ENCODE measurements at places on chromosomes 13 and 19. TPM values are rescaled to one million over a fixed set of nuclear protein-coding genes. Genes with fewer than 3 reads are reported as not detected.

STOML3 gene
- total RNA-seq: 4.1 TPM

ZFP14 gene
- 10.4 TPM for total RNA-seq

MEDAG gene
- total RNA-seq: 61.2 TPM

DNA sequence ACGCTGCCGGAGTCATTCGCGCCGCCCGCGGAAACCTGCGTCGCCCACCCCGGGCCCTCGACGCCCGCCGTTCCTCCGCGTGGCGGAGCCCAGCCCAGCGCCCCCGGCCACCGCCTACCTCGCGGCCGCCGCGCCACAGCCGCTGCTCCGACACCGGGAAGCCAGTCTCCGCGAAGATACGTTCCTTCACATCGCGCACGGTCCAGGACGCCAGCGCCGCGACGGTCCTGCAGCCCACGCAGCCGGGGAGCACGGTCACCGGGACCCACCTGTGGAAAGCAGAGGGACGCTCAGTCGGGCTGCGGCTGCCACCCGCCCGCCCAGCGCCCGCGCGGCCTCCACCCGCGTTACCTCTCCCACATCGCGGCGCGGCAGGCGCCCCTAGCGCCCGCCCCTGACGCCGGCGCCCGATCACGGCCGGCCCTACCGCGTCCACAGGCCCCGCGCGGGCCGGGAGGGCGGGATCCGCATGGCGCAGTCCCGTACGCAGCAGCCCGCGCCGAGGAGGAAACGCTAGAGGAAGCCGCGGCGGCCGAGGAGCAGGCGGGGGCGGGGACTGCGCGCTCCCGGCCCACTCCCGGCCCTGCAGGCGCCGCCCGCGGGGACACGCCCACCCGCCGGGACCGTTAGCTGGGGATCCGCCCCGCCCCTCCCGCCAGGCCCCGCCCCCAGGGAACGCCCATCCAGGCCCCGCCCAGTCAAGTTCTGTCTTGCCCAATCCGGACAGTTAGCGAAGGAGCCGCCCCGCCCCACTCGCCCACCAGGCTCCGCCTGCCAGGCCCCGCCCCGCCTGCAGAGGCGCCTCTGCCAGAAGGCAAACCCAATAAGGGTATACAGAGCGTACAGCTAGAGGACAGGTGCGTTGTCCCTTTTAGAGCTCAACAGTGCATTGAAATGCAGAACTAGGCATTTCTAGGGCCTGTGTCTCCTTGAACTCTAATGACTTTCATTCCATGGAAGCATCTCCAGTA lies 58.2 kb downstream of the SACS start:
- peak; percentile 93 for DNase-seq

DNA sequence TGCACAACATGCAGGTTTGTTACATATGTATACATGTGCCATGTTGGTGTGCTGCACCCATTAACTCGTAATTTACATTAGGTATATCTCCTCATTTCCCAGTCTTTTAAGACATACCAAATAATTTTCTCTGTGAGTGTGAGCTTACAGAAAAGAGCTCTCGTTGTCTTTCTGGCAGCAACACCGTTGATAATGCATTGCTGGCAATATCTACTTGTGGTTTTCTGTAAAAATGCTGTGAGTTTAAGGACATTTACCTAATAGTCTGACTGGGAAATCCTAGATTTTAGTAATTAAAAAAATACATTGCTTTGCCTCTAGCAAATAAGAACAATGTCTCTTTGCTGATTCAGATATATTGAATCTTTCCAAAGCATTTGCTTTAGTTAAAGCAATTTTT lies 8.4 kb downstream of the IGFL3 start:
- DNase-seq: no peak

DNA sequence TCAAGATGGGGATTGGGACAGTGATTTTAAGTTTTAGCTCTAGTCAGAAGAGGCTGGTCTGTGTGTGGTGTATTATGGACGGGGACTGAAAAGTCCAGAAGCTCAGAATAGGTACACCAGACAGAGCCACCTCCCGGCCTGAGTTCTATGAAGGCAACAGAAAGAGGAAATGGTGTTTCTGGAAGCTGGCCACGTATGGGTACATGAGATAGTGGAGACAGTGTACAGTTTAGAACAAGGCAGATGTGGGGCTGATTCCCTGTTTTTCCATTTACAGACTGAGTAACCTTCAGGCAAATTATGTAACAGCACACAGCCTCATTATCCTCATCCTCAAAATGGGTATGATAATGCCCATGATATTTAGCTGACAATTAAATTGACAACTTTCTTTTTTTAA lies 1.3 kb downstream of the ZNF175 start:
- no peak for DNase-seq

- DNase-seq: peak; percentile 50
Observed at GRCh38 chr13:28716511-28716910, 2.3 kb downstream of the SLC46A3 start.

DNA sequence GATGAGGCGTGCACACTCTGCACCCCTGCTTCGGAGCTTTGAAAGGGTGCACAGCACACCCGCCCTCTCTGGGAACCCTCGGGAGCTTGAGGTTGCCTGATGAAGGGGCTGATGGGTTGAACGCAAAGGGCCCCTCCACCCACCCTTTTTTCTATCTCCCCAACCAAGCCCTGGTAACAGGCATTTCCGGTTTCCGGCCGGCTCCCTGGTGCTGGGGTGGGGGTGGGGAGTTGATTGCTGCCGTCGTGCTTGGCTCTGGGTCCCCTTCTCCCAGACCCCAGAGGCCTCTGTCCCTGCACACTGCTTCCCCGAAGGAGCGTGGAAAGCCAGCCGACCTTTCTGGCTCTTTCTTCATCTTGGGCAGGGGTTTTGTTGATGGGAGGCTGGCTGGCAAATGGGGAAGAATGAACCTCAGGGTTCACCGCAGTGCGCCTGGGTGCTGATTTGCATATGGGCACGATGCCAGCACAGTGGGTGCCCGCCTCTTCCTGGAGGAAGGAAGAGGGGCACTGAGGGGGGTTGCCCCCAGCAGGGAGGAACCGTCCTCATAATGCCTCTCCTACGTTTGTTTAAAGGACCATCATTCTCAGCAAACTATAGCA lies 29.1 kb downstream of the VAV1 start:
- peak; percentile 57 for DNase-seq

GRCh38 chr13:96308568-96308967 lies 218.7 kb downstream of the HS6ST3 start:
- no peak for DNase-seq

- DNase-seq: no peak
Observed at GRCh38 chr13:110259651-110260050, 47.3 kb downstream of the COL4A1 start.

GRCh38 chr13:76837801-76838200 lies 48.4 kb downstream of the KCTD12 start:
- peak; percentile 88 for DNase-seq

GRCh38 chr13:109790942-109791605 lies 4.7 kb upstream of the IRS2 start:
- DNase-seq: peak; percentile 38

GRCh38 chr19:18452386-18452785 lies 14.5 kb upstream of the ISYNA1 start:
- DNase-seq: no peak

DNA sequence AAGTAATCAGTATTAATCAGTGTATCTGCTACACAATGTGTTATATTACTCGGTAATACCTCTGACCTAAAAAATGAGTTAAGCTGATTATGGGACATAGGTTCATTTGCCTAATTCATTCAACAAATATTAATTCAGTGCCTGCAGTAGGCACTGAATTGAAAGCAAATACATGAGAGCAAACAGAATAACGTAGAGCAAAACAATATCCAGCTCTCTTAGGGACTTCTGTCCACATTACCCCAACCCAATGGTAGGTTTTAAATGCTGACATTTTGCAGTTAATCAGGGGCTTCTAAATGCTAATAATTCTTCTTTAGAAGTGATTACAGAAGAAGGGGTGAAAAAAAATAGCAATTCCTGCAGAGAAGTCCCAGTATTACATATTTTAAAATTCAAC lies 4.9 kb downstream of the RCBTB2 start:
- DNase-seq: no peak

DNA sequence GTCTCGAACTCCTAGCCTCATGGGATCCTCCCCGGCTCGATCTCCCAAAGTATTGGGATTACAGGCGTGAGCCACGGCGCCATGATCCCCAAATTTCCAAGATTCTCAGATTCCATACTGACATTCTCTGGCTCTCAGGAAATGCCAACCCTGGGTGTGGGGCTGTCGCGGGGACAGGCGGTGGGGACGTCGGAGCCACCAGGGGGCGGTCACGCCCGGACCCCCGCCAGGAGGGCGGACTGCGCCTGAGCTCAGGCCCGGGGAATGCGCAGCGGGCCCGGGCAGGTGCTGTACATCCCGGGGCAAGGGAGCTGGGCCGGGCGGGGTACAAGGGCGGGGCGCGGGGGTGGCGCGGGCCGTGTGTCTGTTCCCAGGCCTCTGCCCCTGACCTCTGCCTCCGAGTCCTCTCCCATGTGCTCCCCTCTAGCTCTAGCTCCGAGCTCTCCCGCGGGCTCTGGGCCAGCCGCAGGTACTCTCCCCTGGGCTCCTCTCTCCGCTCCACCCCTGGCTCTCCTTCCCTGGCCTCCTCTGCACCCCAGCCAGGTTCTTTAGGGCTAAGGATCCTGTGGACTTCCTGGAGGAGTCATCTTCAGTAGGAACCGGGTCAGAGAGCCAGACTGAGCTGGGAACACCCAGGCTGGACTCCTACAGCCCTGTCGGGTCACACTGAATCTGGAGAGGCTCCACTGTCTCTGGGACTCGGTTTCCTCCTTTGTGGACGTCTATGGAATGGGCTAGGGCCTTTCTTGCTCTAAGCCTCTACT lies 2.4 kb downstream of the PPP1R13L start:
- peak; percentile 49 for DNase-seq

DNA sequence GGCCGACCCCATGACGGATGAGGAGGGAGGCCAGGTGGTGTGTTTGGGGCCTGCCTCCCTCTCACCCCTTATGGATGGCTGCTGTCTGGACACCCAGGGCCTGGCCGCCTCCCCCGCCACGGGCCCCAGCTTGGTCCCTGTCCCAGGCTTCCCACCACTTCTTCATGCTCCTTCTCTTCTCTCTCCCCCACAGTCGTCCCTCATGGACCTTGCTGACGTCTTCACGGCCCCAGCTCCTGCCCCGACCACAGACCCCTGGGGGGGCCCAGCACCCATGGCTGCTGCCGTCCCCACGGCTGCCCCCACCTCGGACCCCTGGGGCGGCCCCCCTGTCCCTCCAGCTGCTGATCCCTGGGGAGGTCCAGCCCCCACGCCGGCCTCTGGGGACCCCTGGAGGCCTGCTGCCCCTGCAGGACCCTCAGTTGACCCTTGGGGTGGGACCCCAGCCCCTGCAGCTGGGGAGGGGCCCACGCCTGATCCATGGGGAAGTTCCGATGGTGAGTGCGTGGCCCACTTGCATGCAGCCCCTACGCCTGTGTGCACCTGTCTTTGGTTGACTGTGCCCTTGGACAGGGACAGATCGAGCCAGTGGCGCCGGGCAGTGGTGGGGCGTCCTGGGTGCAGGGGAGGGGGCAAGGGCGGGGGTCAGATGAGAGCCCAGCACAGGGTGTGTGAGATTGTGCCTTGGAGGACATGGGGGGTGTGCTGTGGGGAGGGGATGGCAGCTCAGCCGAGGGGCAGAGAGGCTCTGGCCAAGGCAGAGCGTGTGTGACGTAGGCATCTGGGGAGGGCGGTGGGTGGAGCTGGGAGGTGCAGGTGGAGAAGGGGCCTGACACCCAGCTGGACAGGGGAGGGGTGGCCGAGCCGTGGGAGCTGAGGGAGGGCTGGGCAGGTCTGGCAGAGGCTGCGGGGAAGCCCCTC lies 16.8 kb downstream of the EPN1 start:
- DNase-seq: no peak

GRCh38 chr19:33832633-33833032 lies 36.0 kb downstream of the KCTD15 start:
- no peak for DNase-seq

DNA sequence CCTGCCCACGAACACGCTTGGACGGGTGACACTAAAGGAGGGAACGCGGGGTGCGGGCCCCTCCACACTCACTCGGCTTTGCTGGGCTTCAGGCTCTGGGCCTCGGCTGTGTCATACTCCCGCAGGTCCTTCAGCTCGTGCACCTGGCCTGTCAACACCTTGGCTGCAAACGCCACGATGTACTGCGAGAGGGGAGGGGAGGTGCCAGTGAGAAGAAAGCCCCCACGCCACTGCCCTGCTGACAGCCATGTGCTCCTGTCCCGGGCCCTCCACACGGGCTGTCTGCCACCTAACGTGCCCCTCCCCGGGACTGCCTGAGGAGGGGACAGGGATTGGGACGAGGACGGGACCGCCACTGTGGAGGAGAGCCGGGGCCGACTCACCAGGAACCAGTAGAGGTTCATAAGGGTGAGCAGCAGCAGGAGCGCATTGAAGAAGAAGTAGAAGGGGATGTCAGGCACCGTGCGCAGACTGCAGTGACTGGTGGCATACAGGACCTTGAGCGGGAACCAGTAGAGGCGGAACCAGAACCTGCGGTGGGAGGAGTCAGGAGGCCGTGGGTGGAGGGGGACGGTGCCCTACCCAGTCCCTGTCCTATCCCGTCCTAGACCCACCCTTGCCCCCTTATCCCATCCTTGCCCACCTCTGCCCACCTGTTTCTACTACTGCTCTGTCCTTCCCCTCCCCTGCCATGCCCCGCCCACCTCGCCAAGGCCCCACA lies 16.9 kb downstream of the CERS1 start:
- DNase-seq: no peak

DNA sequence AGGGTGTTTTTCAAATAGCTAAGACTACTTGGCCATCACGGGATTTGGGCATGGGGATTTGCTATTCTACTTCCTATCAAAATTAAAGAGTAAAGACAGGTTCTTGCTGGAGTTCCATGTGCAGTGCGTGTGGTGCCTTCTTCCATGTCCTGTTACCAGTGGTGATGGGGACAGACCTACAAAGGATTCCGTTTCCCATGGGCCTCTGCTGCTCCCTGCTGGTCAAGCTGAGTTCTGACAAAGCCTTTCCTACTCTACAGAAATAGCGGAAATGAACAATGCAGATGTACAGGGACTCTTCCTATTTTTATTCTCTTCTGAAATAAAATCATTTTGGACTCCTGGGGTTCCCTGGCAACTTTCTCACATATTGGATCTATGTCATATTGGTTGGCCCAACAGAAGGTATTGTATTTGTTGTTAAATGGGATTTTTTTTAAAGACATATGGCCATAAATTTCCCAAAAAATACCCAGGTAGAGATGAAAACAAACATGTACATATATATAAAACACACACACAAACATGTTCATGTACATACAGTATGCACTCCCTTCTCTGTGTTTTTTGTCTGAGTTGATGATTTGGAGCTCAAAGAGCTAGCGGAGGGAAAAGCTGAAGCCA lies 90.5 kb upstream of the SLC15A1 start:
- DNase-seq: peak; percentile 73

DNA sequence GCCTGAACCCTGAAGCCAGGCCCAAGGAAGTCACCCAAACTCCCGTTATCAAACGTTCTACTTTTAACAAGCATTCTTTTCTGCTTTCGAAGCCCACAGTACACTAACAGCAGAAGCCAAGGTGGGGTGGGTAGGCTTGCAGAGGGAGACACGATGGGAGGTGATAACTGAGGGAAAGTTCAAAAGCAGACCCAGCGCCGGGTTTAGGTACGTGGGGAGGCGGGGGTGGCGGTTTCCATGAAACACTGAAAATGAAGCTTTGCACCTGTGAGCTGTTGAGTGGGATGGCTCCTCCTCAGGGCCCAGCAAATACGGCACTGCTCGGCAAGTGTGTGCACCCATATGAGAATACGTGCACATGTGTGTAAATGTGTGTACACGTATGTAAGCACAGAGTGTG lies 49.8 kb downstream of the KLF2 start:
- no peak for DNase-seq

GRCh38 chr13:33639158-33639557 lies 178.8 kb upstream of the RFC3 start:
- peak; percentile 60 for DNase-seq

GRCh38 chr19:41426952-41427646 lies at the start of gene B3GNT8:
TSS of gene B3GNT8 (minus strand) at chr19:41427374. CDS start at chr19:41426778, 596 bp downstream.
- DNase-seq: peak; percentile 93

Measured in umbilical cord (tissue), 2 donors.